ENCODE measurements at places on chromosomes 7 and 10.
A peak's percentile ranks its signal among the peaks of the same experiment; 100 is the strongest.

- no peak for DNase-seq
Measured at GRCh38 chr7:24836084-24836483, 78.8 kb upstream of the GSDME start.

GRCh38 chr7:107115762-107116540 is 52.9 kb upstream of the HBP1 start:
- no peak for DNase-seq

DNA sequence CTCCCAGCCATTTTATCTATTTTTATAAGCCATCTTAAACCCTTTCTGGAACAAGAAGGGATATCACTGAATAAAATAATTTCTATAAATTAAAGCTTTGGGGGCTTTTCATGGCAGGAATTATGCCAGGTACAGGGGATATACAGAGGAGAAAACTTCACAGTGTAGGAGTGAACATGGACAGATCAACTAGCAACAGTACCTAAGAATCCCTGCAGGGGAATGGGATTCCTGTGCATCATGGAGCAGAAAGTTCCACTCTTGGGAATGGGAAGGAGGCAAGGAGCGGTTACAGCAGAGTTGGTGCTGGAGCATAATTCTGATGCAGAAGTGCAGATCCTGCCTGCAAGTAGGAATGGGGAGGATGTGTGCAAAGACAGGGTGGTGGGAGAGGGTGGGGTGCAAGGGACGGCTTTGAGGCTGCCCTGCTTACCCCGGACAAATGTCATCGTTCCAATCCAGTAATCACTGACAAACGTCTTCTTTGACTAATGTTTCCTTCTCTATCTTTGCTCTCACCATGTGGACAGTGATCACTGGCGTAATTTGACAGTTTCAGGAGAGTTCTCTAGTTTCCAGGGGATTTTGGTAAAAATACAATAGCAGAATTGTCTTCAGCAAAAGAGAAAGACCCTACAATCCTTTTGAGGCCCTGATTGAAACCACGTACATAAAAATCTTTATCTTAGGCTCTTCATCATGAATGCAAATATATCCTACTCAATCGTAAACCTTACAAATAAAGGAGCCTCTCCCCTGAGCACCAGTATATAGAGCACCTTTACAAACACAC is 196.7 kb downstream of the HECW1 start:
- DNase-seq = no peak

DNA sequence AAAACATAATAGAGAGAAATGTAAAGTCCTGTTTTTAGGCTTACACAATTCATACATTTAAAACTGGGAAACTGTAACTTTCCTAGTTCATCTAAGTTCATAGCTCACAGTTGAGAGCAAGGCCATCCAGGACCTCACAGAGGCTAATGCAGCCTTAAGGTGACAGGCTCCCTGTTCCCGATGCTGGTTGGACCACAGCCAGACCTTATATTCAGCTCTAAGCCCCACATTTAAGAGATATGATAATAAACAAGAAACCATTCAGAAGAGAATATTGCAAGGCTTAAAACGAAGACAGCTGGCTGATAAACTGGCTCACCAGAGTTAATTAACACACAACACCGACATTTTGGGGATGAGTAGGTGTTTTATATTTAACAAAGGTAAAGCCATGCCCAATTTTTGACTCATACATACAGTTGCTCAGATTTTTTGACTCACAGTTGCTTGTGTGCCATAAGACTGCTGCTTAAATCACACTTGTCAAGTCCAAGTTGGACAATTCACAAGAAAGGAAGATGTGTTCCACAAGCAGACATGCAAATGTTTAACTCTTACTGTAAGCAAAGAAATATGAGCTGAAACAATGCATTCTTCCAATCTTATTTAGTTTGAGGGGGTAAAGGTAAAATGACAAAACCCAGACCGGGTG is 41.1 kb upstream of the TMEM213 start:
- DNase-seq = no peak

GRCh38 chr7:516606-517456 is 2.8 kb downstream of the PDGFA start:
- no peak for DNase-seq

DNA sequence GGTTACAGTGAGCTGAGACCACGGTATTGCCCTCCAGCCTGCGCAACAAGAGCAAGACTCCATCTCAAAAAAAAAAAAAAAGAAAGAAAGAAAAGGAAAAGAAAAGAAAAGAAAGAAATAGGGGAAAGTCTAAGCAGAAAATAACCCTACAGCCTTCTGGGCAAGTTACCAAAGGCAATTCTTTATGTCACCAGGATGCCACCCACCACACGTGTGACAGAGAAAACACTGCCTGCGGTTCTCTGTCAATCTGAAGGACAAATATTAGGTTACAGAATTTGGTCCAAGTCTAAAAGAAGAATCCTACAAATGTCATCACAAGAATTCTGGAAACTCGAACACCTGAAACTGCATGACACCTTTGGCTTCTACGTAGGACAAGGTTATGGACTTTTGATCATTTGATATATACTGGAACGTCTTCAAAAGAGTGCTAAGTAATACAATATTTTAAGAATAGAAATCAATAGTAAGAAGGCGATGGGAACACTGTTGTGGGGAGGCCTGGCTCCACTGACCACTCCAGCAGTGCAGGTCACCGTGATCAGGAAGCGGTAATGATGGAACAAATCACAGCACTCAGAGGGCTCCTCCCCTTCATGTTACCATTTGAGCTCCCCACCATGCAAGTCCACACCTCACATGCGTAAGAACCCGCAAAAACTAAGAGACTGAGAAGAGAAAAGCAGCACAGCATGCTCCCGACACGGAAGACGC is 75.8 kb downstream of the MAD1L1 start:
- no peak for DNase-seq

- DNase-seq = no peak
Measured at GRCh38 chr10:33535866-33536265, 201.4 kb upstream of the NRP1 start.

GRCh38 chr7:139643951-139644585 is 120.6 kb downstream of the CLEC2L start:
- DNase-seq = no peak

- DNase-seq = no peak
Measured at GRCh38 chr7:151776446-151776845, 100.5 kb downstream of the PRKAG2 start.

- no peak for DNase-seq
Measured at GRCh38 chr7:2054927-2055326, 177.8 kb downstream of the MAD1L1 start.

GRCh38 chr10:126315494-126316177 is 72.6 kb downstream of the ADAM12 start:
- no peak for DNase-seq

DNA sequence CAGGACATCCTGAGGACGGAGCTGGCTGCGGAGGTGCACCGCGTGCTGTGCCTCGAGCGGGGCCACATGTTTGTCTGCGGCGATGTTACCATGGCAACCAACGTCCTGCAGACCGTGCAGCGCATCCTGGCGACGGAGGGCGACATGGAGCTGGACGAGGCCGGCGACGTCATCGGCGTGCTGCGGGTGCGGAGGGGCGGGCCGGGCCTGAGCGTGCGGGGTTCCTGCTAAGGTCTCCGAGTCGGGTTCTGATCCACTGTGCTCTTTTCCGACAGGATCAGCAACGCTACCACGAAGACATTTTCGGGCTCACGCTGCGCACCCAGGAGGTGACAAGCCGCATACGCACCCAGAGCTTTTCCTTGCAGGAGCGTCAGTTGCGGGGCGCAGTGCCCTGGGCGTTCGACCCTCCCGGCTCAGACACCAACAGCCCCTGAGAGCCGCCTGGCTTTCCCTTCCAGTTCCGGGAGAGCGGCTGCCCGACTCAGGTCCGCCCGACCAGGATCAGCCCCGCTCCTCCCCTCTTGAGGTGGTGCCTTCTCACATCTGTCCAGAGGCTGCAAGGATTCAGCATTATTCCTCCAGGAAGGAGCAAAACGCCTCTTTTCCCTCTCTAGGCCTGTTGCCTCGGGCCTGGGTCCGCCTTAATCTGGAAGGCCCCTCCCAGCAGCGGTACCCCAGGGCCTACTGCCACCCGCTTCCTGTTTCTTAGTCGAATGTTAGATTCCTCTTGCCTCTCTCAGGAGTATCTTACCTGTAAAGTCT is 10.4 kb downstream of the ATG9B start:
- peak; percentile 84 for DNase-seq

DNA sequence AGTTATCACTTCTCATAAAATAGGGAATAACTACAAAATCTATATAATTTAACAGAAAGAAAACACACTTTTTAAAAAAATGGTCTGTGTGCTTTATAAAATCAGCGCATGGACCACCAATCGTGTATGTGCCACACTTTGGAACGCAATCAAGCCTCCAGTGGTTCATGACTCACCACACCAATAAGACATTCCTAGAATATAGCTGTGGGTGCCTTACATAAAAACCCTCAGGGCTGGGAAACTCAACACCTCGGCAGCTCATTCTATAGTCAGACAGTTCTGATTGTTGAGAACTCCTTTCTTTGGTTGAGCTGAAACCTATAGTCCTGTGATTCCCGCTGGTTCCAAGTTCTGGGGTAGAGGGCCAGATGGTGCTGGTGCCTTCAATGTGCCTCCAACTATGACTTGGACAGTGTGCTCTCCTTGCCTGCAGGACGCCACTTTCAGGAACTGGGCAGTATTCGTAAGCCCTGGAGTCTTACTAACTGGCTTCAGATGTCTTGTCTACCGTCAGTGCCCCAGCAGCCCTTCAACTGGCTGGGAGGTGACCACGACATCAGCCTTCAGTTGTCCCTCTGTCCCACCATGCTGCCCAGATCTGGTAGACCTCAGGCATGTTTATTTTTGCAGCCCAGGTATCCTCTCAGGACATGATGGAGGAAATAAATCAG is 135.7 kb upstream of the GDF10 start:
- no peak for DNase-seq

GRCh38 chr7:126979722-126980121 is 273.0 kb downstream of the GRM8 start:
- no peak for DNase-seq

- DNase-seq = no peak
Measured at GRCh38 chr7:26147030-26147429, 5.0 kb upstream of the NFE2L3 start.

- no peak for DNase-seq
Measured at GRCh38 chr7:50207686-50208255, 96.7 kb upstream of the IKZF1 start.

- peak; percentile 51 for DNase-seq
Measured at GRCh38 chr10:88880282-88881076, 434 bp downstream of the STAMBPL1 start.

- DNase-seq = no peak
Measured at GRCh38 chr10:45495438-45496152, 121.6 kb downstream of the ALOX5 start.

DNA sequence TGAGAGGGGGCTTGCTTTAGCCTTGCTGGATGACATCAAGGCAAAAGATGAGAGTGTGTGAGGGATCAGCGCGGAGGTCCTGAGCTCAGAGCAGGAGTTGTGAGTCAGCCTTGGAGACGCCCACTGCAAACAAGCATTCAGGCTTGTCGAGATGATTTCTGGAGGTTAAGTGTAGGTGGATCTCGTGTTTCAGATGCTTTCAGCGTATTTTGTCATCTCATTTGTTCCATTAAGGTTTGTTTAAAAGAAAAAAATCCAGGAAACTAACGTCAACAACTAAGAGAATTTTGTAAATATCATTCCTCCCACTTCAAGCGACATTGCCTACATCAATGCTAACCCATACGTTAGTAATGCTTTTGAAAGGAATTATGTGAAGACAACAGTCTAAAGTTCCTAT is 715.4 kb upstream of the NRP1 start:
- DNase-seq = no peak

- no peak for DNase-seq
Measured at GRCh38 chr10:78755063-78755701, 313.6 kb upstream of the ZMIZ1 start.

GRCh38 chr10:15744217-15744865 is 24.6 kb upstream of the ITGA8 start:
- no peak for DNase-seq

DNA sequence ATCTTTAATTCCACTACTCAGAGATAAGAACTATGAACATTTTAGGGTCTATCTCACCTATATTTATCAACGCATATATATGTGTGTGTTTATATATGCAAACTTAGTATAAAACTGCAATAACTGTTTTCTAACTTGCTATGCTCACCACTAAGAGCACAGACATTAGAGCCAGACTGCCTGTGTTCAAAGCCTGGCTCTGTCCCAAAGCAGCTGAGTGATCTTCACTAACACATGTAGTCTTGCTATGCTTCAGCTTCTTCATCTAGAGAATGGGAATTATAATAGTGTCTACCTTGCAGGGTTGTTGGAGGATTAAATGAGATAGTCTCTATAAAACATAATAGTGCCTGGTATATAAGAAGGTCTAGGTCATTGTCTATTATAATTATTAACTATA is 165.5 kb downstream of the MAGI2 start:
- DNase-seq = no peak

DNA sequence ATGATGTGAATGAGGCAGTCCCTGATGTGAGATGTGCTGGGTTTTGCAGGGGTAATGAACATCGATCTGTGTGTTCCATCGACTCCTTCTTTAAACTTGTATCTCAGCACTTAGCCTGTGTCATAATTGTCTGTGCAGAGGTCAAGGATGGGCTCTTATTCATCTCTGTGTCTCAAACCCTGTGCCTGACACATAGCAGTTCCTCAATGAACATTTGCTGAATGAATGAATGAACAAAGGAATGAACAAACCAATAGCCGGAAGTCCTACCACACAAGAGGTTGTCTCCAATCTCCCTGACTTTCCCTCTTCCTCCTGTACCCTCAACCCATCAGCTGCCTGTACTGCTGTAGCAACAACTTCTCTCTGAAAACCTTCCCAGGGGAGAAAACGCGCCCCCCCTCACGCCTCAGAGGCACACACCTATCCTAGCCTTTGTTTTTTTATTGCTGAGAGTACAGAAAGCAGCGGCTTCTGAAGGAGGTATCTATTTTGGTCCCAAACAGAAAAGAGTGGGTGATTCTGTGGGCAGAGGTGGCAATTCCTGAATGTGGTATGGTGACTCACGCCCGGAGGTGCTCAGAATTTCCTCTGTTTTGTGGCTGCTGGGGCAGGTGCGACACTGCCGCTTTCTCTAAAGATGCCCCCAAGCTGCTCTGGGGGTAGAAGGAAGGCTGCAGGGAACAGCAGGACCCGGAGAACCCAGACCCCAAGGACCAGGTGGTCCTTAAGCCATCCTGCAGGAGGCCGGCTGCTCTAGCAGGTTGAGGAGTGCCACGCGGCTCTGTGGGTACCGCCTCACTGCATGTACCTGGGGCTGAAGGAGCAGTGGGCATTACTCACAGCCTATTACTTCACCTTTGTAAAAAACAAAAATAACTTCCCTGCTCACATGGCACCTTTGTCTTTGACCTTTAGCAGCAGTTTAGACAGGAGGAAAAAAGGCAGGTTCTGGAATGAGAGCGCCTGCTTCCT is 9.6 kb downstream of the IL2RA start:
- DNase-seq = peak; percentile 63

GRCh38 chr7:158495786-158496185 is 91.8 kb downstream of the PTPRN2 start:
- DNase-seq = no peak

Data from activated T-helper 1 cell treated with Interleukin-2 at 50 U/mL for 16 hours (primary cell).